ENCODE measurements at places on chromosomes 11 and 22. TPM values are rescaled to one million over a fixed set of nuclear protein-coding genes. Genes with fewer than 3 reads are reported as not detected.

DNA sequence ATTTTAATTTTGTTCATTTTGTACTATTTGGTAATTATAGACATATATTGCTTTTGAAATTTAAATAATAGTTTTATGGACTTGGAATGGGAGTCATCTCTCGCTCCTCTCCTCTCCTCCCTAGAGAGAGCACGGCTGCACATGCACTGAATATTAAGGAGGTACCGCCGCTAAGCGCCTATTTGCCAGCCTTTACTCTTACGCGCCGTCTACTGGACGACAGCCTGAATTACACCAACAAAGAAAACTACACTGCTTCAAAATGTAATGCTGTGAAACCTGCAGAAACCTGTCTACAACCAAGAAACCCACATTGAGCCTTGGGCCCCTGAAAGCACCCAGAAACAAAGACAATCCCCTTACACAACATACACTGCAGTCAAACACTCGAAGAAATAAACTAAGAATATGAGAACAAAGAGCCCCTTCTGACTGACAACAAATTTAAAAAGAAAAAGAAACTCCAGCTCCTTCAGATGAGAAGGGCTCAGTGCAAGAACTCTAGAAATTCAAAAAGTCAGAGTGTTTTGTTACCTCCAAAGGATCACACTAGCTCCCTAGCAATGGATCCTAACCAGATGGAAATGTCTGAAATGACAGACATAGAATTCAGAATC, 737.2 kb downstream of the LRRC4C start:
- H3K4me1 ChIP-seq, result peaks cover 3% of the 10 kb centered on the region
- H3K4me3 ChIP-seq, result no peak overlapping the region
- no peak overlapping the region for H3K27ac ChIP-seq
- no peaks in the 10 kb centered on the region for H3K27me3 ChIP-seq

ZNRD2 gene
- 18.2 TPM for total RNA-seq

DNA sequence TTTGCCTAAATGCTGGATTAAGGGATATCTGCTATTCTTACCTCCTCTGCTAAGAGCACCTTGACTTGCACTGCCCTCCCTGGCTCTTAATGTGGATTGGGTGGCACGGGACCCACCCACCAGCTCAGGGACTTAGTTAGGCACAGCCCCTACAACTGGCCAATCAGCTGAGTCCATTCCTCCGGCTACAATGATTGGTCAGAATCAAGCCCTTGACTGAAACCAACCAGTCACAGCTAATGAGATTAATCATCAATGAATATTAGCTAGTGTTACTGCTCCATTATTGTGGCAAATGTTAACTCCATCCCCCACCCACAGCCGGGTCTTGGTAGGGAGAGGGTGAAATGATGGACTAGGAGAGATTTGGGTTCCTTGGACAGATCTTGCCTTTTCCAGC, 328.0 kb downstream of the MN1 start:
- no peak overlapping the region for H3K27ac ChIP-seq
- DNase-seq, result no peak
- peaks cover 12% of the 10 kb centered on the region for H3K4me1 ChIP-seq
- H3K36me3 ChIP-seq, result no peaks in the 10 kb centered on the region
- H3K27me3 ChIP-seq, result no peaks in the 10 kb centered on the region
- no peak overlapping the region for H3K4me3 ChIP-seq

GRCh38 chr11:100738701-100739270, 51.7 kb downstream of the ARHGAP42 start:
- no peaks in the 10 kb centered on the region for H3K27me3 ChIP-seq
- no peak for DNase-seq
- no peak overlapping the region for H3K27ac ChIP-seq
- no peaks in the 10 kb centered on the region for H3K36me3 ChIP-seq
- H3K4me3 ChIP-seq, result no peak overlapping the region

APOBEC3B gene
- total RNA-seq, result 0.08 TPM

GRCh38 chr22:49760630-49761571, 66.8 kb downstream of the BRD1 start:
- no peaks in the 10 kb centered on the region for H3K36me3 ChIP-seq
- H3K4me1 ChIP-seq, result no peaks in the 10 kb centered on the region
- H3K4me3 ChIP-seq, result no peak overlapping the region
- no peak for DNase-seq
- H3K27me3 ChIP-seq, result no peaks in the 10 kb centered on the region
- no peak overlapping the region for H3K27ac ChIP-seq
